Suprapubic skin (tissue), 4 donors: ENCODE measurements at places on chromosomes 3 and 15. TPM values are rescaled to one million over a fixed set of nuclear protein-coding genes. Genes with fewer than 3 reads are reported as not detected.
A peak's percentile ranks its signal among the peaks of the same experiment; 100 is the strongest.

- no peak overlapping the region for H3K4me3 ChIP-seq
- H3K4me1 ChIP-seq: peaks cover 29% of the 10 kb centered on the region
- no peaks in the 10 kb centered on the region for H3K36me3 ChIP-seq
- H3K27me3 ChIP-seq: no peaks in the 10 kb centered on the region
These were observed 24.1 kb downstream of the PDE8A start for GRCh38 chr15:85005746-85006145.

GRCh38 chr15:81957698-81958097 is 88.1 kb downstream of the MEX3B start:
- no peaks in the 10 kb centered on the region for H3K27me3 ChIP-seq
- H3K36me3 ChIP-seq: no peaks in the 10 kb centered on the region
- DNase-seq: no peak
- H3K4me3 ChIP-seq: no peak overlapping the region
- H3K4me1 ChIP-seq: no peaks in the 10 kb centered on the region

GRCh38 chr15:67901922-67902321 is 62.1 kb upstream of the RNU6-1 start:
- H3K27me3 ChIP-seq: no peaks in the 10 kb centered on the region
- DNase-seq: no peak
- no peak overlapping the region for H3K4me3 ChIP-seq
- H3K4me1 ChIP-seq: no peaks in the 10 kb centered on the region

GRCh38 chr3:73868688-73869315 is 244.1 kb upstream of the PDZRN3 start:
- H3K27me3 ChIP-seq: no peaks in the 10 kb centered on the region
- H3K36me3 ChIP-seq: no peaks in the 10 kb centered on the region
- no peaks in the 10 kb centered on the region for H3K4me1 ChIP-seq
- H3K4me3 ChIP-seq: no peak overlapping the region

- DNase-seq: no peak
- H3K36me3 ChIP-seq: no peaks in the 10 kb centered on the region
- H3K27ac ChIP-seq: peak overlapping the region; percentile 14
These were observed 753 bp downstream of the EPHB1 start for GRCh38 chr3:134795746-134796280.

GRCh38 chr15:66638377-66638776 is 63.7 kb upstream of the SMAD6 start:
- H3K4me1 ChIP-seq: no peaks in the 10 kb centered on the region
- no peak overlapping the region for H3K4me3 ChIP-seq
- no peak for DNase-seq
- H3K36me3 ChIP-seq: no peaks in the 10 kb centered on the region
- no peak overlapping the region for H3K27ac ChIP-seq

DNA sequence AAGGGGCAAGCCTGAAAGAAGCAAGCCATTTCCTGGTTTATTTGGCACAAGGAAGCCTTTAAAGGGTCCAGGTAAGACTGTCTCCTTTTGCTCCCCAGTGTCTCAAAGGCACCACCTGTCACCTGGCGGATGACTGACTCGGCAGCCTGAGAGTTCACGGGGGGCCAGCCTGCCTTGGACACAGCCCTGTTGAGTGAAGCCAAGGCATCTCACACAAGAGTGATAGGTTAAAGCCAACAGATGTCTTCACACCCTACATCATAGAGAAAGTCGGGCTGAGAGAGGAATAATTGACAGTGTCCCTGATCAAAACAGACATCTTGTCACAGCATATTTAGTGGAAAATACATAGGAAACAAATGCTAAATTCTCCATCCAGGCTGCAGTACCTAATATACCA is 28.2 kb upstream of the LIPC start:
- H3K4me1 ChIP-seq: peaks cover 6% of the 10 kb centered on the region
- no peaks in the 10 kb centered on the region for H3K27me3 ChIP-seq
- no peak for DNase-seq
- H3K27ac ChIP-seq: no peak overlapping the region
- no peaks in the 10 kb centered on the region for H3K36me3 ChIP-seq

- no peaks in the 10 kb centered on the region for H3K36me3 ChIP-seq
- H3K27ac ChIP-seq: no peak overlapping the region
- DNase-seq: no peak
- H3K4me1 ChIP-seq: peaks cover 64% of the 10 kb centered on the region
- H3K4me3 ChIP-seq: no peak overlapping the region
- no peaks in the 10 kb centered on the region for H3K27me3 ChIP-seq
These were observed 41.1 kb upstream of the APH1B start for GRCh38 chr15:63236272-63236671.

DNA sequence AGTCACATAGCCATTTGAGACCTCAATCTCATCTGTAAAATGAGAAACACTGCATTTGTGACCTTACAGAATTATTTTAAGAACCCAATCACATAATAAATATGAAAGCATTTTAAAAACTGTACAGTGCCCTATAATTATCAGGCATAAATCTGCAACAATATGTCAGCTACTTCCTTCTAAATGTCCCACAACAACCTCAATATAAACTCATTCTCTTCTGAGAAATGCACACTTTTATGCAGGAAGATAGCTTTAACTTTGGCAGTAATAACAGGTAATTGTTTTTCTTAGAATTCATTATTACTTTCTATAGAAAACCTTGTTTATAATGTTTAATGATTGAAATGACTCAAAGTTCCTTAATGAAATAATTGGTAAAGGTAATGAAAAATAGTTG is 400.7 kb upstream of the AGTR1 start:
- no peak for DNase-seq
- H3K4me1 ChIP-seq: no peaks in the 10 kb centered on the region
- no peaks in the 10 kb centered on the region for H3K27me3 ChIP-seq
- H3K27ac ChIP-seq: no peak overlapping the region
- no peak overlapping the region for H3K4me3 ChIP-seq

DNA sequence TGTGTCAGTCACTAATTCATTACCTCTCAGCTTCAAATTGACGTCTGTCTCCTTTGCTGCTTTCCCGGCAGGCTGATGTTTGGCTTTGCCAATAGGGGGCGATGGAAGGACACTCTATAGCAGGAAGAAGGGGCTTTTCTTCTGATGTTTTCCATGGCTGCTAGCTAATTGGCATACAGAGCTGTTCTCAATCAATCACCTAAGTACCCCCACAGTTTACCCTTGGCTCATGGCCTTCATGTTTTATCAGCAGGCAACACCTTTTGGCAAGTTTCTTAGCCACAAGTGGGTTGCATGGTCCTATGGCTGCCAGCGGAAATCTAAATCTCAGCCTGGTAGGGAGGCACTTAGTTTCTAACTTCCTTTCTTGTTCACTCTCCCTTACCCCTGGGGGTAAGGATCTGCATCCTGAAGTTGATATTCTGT is 45.0 kb downstream of the ESYT3 start:
- no peaks in the 10 kb centered on the region for H3K4me1 ChIP-seq
- H3K36me3 ChIP-seq: no peaks in the 10 kb centered on the region
- no peak overlapping the region for H3K27ac ChIP-seq
- H3K4me3 ChIP-seq: no peak overlapping the region

- DNase-seq: no peak
- H3K27me3 ChIP-seq: no peaks in the 10 kb centered on the region
- no peak overlapping the region for H3K27ac ChIP-seq
- H3K4me3 ChIP-seq: no peak overlapping the region
- no peaks in the 10 kb centered on the region for H3K36me3 ChIP-seq
These were observed 50.2 kb downstream of the RARB start for GRCh38 chr3:25478211-25478757.

- H3K36me3 ChIP-seq: peaks cover 5% of the 10 kb centered on the region
- H3K27ac ChIP-seq: peak overlapping the region; percentile 97
- H3K27me3 ChIP-seq: no peaks in the 10 kb centered on the region
- H3K4me3 ChIP-seq: peak overlapping the region; percentile 62
These were observed 1.9 kb downstream of the CHD2 start for GRCh38 chr15:92901995-92902394.

GRCh38 chr3:190281308-190282051 is 40.8 kb downstream of the CLDN1 start:
- no peak for DNase-seq
- no peaks in the 10 kb centered on the region for H3K27me3 ChIP-seq
- H3K4me3 ChIP-seq: no peak overlapping the region
- H3K27ac ChIP-seq: no peak overlapping the region
- H3K36me3 ChIP-seq: no peaks in the 10 kb centered on the region

DNA sequence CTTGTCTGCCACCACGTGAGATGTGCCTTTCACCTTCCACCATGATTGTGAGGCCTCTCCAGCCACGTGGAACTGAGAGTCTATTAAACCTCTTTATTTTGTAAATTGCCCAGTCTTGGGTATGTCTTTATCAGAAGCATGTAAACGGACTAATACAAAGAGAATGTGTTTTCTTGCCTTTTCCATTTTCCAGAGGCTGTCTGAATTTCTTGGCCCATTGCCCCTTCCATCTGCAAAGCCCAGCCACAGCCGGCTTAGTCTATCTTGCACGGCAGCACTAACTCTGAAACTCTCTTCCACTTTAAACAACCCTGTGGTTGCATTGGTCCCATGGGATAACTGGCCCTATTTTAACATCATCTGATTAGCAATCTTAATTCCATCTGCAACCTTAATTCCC is 215.3 kb downstream of the LRTM1 start:
- no peaks in the 10 kb centered on the region for H3K27me3 ChIP-seq
- H3K4me1 ChIP-seq: no peaks in the 10 kb centered on the region
- H3K27ac ChIP-seq: no peak overlapping the region
- DNase-seq: no peak

- no peaks in the 10 kb centered on the region for H3K36me3 ChIP-seq
- no peak overlapping the region for H3K27ac ChIP-seq
- H3K27me3 ChIP-seq: no peaks in the 10 kb centered on the region
- H3K4me3 ChIP-seq: no peak overlapping the region
- H3K4me1 ChIP-seq: no peaks in the 10 kb centered on the region
- DNase-seq: no peak
These were observed 19.0 kb downstream of the AGTR1 start for GRCh38 chr3:148716657-148717056.

GRCh38 chr15:63274427-63274826 is 3.0 kb upstream of the APH1B start:
- DNase-seq: no peak
- no peaks in the 10 kb centered on the region for H3K36me3 ChIP-seq
- no peaks in the 10 kb centered on the region for H3K27me3 ChIP-seq
- H3K4me1 ChIP-seq: peaks cover 21% of the 10 kb centered on the region
- no peak overlapping the region for H3K27ac ChIP-seq

- DNase-seq: no peak
- H3K36me3 ChIP-seq: no peaks in the 10 kb centered on the region
- H3K27ac ChIP-seq: no peak overlapping the region
These were observed 319.3 kb downstream of the CTNNB1 start for GRCh38 chr3:41518626-41519025.

- peaks cover 15% of the 10 kb centered on the region for H3K4me1 ChIP-seq
- H3K36me3 ChIP-seq: no peaks in the 10 kb centered on the region
- no peaks in the 10 kb centered on the region for H3K27me3 ChIP-seq
- H3K4me3 ChIP-seq: no peak overlapping the region
These were observed 28.0 kb downstream of the OSBPL10 start for GRCh38 chr3:31953091-31953490.

- no peak for DNase-seq
- no peak overlapping the region for H3K27ac ChIP-seq
- no peaks in the 10 kb centered on the region for H3K27me3 ChIP-seq
- H3K36me3 ChIP-seq: no peaks in the 10 kb centered on the region
These were observed 48.1 kb downstream of the CFAP20DC start for GRCh38 chr3:59001675-59002074.

DNA sequence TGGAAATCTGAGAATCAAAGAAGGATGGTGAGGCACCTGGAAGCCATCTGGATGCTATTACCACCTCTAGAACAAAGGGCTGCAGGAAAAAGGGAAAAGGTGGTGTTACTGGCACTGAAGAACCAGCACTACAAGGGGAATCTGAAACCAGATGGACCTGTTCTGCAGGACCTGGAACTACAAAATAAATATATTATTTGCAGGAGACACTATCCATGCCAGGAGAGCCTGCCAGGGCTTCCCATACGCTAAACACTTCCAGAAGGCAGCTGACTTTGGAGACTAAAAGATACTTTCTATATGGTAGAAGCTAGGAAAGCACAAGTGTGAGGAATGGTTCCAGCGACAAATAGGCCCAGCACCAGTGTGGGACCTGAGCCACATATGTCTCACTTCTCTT is 83.4 kb upstream of the POU1F1 start:
- H3K27me3 ChIP-seq: no peaks in the 10 kb centered on the region
- no peak for DNase-seq
- H3K27ac ChIP-seq: no peak overlapping the region
- no peaks in the 10 kb centered on the region for H3K36me3 ChIP-seq

DNA sequence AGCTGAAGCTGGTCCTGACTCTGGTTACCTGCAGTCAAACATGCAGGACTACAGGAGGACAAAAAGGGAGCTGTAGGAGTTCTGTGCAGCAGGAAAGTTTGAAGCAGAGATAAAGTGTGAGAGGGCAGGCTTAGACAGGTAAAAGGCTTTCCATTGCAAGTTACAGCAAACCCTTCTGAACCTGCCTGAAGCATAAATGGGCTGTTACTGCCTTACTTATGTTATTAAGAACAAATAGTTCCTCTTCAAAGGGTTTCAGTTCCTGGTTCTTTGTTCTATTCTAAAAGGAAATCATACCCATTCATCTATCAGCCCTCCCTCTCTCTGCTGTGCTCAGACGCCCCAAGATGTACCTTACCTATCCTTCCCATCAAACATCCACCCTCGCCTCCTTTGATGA is 52.4 kb upstream of the CACNA2D3 start:
- no peak overlapping the region for H3K4me3 ChIP-seq
- no peaks in the 10 kb centered on the region for H3K36me3 ChIP-seq
- peaks cover 6% of the 10 kb centered on the region for H3K4me1 ChIP-seq
- DNase-seq: no peak

DNA sequence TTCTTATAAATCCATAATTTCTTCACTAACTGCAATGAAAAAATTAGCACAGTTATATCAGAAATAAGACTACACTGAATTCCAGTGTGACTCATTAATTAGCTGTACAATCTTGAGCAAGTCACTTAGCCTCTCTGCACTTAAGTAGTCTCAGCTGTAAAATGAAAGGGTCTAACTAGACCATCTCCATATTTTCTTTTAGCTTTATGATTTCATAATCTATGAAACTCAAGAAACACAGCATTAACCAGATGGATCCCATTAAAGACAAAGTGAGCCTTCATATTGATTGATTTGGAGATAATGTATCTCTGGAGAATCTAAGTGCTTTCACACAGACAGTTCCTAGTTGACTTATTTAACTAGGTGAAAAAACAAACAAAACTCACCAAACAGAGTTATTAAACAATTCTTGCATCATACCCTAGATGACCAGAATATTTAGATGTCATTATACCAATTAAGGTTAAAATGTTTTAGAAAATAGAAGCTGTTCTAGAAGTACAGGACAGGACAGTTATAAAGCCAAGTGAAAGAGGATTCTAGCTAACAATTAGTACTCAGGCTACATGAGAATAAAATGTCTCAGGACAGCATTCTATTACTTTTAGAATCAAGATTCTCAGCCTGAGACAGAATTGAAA is 11.2 kb downstream of the CSNK1G1 start:
- no peak overlapping the region for H3K4me3 ChIP-seq
- H3K36me3 ChIP-seq: peaks cover 14% of the 10 kb centered on the region
- DNase-seq: no peak
- H3K27ac ChIP-seq: peak overlapping the region; percentile 24
- no peaks in the 10 kb centered on the region for H3K27me3 ChIP-seq

Gene C3orf85
- not detected for total RNA-seq

Gene FBXL22
- total RNA-seq: not detected

Gene CHCHD4
- 16.7 TPM for total RNA-seq

Gene ZCWPW2
- total RNA-seq: 0.52 TPM

Gene ANKUB1
- total RNA-seq: not detected

Gene INKA1
- 32.7 TPM for total RNA-seq

Gene ZNF774
- 1.4 TPM for total RNA-seq

Gene RPL39L
- 7.1 TPM for total RNA-seq

Gene ZIC1
- total RNA-seq: not detected

Gene IL16
- total RNA-seq: 8.2 TPM

Gene UBXN7
- total RNA-seq: 32.2 TPM

Gene ALPK3
- total RNA-seq: 0.89 TPM

Gene BFSP2
- total RNA-seq: not detected

Gene TRH
- not detected for total RNA-seq

Gene C3orf80
- total RNA-seq: not detected
